ENCODE measurements at places on chromosomes 11 and 22.

- no peak for DNase-seq
Observed at GRCh38 chr22:47107431-47107830, 345.0 kb downstream of the TBC1D22A start.

- DNase-seq, result no peak
Observed at GRCh38 chr11:76167590-76167989, 38.7 kb downstream of the WNT11 start.

GRCh38 chr11:13140028-13140870 is 131.1 kb downstream of the RASSF10 start:
- DNase-seq, result no peak

DNA sequence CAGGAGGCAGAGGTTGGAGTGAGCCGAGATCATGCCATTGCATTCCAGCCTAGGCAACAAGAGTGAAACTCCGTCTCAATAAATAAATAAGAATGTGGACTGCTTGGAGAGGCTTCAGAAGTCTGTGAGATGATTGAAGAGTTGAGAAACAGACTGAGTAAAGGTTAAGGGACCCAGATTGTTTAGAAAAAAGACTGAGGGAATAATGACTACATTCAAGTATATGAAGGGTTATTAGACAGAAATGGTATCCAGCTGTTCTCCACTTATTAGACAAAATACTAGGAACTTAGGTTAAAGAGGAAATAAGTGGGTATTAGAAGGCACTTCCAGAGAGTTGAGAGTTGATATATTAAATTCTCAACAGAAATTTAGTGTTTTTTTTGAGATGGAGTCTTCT is 10.5 kb upstream of the YAP1 start:
- no peak for DNase-seq

- no peak for DNase-seq
Observed at GRCh38 chr11:78318321-78319114, 99.1 kb downstream of the GAB2 start.
